PC-3 (cell line): ENCODE measurements at places on chromosomes 1 and 21.

GRCh38 chr21:21236996-21237395 is 238.8 kb downstream of the NCAM2 start:
- no peak for DNase-seq

DNA sequence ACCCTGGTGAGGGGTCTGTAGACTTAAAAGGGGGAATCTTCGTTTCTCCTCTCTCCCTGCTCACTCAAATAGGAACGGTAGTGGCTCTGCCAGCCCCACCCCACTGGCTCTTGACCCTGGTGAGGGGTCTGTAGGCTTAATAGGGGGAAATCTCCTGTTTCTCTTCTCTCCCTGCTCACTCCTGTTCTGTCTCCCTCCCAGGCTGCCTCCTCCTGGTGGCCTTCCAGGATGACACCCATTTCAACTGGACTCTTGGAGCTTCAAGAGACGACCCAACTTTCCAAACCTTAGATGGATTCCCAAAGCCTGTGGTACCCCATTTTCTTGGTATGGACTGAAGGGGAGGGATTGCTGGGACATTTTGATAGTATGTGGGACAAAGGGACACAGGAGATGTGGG is 1.4 kb upstream of the EPHB2 start:
- no peak for DNase-seq

DNA sequence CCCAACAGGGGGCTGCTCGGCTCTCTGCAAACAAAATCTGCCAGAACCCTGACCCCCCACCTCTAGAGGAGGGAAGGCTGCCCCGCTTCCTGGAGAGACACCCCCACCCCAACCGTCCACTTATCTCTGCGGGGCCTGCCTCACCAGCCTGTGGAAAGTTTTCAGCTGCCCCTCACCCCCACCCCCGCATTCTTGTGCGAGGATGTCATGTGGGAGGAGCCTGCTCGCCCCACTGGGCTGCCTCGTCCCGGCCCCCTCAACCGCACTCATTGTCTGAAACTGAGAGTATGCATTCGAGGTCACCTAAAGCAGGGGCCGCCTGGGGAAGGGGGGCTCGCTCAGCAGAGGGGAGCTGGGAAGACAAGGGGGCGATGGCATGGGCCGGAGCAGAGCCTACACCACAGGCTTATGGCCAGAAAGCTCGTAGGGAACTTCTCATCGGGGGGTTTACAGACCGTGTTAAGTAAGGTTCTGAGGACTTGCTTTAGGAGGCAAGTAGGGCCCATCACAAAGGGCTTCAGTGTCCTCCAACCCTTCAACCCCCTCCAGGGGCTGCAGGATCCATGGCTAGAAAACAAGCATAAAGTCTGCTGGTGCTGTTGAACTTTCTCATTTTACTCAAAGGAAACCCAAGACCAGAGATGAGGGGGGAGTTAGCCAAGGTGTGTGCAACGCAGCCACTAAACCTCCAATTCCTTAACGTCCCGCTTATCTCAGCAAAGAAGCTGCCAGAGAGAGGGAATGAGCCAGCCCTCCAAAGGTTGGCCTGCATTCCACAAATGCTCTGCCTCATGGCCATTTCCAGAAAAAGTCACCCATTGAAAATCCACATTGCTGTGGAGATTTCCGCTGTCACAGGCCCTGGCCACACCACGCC is 9.4 kb downstream of the EPHA2 start:
- peak; percentile 89 for DNase-seq

DNA sequence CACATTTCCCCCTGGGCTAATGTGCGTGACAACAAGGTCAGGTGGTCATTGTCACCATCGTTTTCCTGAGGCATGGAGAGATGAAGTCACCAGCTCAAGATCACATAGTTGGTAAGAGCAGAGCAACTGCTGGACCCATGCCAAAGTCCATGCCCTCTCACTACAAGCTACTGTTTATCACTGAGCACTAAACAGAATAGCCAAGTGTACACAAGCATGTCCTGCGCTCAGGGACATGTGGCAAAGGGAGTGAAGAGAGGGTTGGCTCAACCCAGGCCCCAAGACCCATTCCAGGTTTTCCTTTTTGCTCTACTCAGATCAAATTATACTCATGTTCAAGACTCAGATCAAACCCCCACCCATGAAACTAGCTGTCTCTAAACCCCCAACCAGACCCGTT is 20.8 kb downstream of the LRRC52 start:
- DNase-seq: no peak

DNA sequence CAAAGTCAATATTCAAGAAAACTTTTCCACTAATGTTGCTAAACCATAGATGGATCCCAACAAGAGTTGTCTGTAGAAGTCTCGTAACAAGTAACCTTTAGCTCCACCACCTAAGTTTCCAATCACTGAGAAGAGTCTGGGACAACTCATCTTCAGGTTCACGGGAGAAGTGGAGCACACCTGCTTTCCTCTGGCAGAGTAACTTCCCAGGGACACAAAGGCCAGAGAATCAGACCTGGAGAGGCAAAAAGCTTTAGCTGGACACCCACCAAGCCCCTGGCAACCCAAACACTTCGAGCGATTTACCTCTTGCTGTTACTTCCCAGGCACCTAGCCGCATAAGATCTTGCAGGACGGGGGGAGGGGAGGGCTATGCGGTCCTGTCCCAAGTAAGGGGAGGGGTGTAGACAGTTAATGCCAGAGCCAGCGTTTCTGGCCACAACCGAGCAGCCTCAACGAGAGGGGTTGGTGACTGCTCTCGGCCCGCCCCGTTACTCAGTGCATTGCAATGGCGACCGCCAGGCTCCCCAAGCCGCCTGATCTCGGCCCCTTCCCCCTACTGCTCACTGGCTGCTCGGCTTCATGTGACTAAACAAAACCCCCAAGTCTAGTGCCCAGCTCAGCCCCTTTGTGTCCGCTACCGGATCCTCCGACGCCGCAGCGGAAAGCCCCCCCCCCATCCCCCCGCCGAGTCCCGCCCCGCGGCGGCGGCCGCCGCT is 709 bp downstream of the ZNF644 start:
- DNase-seq: peak; percentile 65

DNA sequence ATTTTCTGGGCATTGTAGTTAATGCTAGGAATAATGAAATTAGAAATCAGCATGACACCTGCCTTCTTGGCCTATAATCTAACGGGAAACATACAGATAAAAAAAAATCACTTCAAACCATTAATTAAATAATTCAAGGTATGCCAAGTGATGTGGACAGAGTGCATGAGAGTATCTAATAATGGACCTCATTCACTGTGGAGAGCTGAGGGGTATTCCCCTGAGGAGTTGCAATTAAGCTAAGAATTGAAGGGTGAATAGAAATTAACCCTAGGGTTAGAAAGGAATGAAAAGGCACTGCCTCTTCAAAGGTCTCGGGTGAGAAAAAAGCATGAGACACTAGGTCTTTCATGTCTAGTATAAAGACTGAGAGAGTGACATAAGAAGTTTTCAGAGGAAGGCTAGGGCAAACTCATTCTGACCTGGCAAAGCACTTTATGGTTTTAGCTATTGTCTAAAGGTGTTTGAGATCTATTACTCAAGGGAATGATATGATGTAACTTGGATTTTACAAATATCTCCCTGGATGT is 466.1 kb downstream of the KCNT2 start:
- DNase-seq: no peak
